AG04449 (cell line): ENCODE measurements at places on chromosomes 5 and 9.

DNA sequence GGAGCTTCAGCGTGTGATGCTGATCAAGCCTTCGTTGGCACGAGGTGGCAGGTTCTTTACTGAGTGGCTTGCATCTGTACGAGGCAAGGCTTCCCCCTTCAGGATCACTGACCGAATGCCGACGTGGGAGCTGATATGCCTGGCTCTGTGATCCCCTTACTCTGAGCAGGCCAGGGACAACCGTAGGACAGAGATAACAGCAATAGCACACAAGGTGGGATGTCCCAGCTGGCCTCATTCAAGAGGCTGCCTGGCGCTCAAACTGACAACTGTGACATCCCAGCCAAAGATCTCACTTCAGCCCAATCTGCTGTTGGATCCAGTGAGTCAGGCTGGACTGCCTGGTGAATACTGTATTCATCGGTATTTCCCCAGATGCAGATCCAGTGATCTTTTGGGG is 199.4 kb upstream of the PANK3 start:
- DNase-seq = no peak

GRCh38 chr5:111556501-111556900 is 44.2 kb upstream of the STARD4 start:
- no peak for DNase-seq

GRCh38 chr5:131513780-131514179 is 121.2 kb downstream of the RAPGEF6 start:
- no peak for DNase-seq

- no peak for DNase-seq
Measured at GRCh38 chr9:2178034-2178734, 163.0 kb downstream of the SMARCA2 start.

- DNase-seq = no peak
Measured at GRCh38 chr5:147509041-147509709, 693 bp downstream of the DPYSL3 start.

DNA sequence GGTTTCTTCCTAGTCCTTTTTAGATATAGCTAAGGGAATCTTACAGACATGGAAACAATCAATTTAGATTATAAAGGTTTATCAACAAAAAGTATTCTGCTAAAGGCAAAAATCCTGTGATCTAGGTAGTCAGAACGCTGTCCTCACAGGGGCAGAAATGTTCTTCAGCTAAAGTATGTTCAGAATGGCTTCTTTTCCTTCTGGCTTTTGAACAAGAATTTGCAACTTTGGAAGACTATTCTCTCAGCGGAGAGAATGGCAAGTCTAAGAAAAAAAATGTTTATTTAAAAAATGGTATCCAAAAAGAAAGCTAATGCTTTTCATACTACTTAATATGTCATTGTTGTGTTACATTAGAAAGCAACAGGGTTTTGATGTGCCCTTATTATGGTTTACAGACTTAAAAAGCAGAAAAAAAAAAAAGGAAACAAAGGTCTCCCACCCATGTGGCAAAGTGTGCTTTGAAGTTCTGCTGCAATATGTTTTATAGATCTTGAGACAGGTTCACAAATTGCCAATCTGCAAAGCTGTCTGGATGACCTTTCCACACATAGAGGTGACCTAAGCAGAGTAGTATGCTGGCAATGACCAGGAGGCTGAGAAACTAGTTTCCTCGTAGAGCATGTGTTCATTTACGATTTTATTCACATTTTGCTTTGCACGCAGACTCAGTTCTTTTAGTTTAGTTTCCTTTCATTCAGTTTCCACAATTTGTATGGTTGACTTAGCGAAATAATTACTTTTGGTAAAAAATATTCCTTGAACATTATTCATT is 45.1 kb upstream of the PJA2 start:
- DNase-seq = no peak

GRCh38 chr5:89313044-89313443 is 430.1 kb upstream of the MEF2C start:
- DNase-seq = peak; percentile 34

DNA sequence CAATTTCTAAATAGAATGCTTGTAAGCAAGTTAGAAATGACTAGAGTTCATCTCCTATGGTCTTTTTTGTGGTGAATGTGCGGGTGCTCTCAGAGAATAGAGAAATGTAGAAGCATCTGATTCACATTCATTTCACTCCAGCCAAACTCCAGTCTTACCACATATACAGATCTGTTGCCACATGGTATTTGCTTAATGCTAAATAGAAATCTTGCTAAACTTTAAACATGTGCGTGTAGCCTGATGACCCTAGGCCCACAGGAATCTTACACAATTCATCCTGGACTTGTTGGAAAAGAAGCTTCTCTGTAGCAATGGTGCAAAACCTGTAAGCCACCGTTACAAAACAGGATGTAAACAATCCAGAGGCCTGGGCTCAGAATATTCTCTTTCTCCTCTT is 135.2 kb downstream of the PCSK1 start:
- DNase-seq = peak; percentile 98

DNA sequence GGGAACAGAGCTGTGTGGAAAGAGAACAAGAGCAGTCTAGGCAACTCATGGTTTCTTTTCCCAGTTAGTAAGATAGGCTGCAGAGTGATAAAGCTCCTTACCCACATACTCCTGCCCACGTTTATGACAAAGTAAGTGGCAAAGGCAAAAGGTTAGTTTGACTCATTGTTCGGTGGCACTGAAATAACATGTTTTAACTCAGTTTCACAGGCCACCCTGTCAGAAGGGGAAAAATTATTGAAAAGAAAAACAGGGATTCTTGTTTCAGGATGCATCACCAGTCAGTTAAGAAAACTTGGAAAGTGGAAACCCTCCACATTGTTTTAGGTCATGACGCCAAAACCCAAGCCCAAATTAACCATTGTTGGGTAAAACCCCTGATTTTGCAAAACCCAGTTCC is 22.3 kb upstream of the DAB2 start:
- DNase-seq = no peak

DNA sequence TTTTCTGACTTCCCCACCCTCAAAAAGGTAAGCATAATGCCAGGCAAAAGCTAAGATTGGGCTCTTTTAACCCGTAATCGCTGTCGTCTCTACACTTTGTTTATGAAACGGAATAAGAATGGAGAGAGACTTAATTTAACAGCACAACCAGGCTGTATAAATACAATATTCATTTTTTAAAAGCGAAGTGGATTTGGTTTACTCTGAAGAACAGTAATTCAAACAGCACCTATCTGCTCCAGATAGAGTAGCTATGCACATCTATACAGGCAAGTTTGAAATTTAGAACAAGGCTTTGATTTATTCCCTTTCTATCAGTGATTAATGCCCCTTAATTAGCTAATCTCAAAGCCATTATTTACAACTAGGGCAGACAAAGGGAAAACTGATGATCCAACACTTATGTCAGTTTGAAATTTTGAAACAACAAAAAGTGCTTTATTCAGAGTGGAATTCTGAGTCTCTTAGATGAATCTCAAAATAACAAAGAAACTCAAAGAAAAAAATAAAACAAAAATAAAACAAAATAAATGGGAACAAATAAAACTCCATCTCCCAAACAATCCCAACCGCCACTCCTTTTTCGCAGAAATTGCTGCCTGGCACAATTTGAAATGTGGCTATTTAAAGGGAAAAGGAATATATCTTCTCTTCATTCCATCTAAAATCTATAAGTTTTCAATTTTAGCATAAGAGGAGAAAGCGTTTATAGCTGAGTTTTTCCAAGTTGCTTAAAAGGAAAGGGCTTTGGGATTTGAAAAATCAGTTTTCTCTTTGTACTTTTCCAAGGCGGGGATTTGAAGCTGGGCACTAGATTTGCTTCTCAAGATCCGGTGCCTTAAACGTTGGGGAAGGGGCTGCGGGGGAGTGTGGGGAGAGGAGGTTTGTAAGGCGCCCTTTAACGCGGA is 298.6 kb downstream of the PARP8 start:
- DNase-seq = no peak

- DNase-seq = no peak
Measured at GRCh38 chr5:98432378-98432777, 341.1 kb upstream of the RGMB start.

- DNase-seq = no peak
Measured at GRCh38 chr9:18263377-18263776, 210.6 kb upstream of the ADAMTSL1 start.

DNA sequence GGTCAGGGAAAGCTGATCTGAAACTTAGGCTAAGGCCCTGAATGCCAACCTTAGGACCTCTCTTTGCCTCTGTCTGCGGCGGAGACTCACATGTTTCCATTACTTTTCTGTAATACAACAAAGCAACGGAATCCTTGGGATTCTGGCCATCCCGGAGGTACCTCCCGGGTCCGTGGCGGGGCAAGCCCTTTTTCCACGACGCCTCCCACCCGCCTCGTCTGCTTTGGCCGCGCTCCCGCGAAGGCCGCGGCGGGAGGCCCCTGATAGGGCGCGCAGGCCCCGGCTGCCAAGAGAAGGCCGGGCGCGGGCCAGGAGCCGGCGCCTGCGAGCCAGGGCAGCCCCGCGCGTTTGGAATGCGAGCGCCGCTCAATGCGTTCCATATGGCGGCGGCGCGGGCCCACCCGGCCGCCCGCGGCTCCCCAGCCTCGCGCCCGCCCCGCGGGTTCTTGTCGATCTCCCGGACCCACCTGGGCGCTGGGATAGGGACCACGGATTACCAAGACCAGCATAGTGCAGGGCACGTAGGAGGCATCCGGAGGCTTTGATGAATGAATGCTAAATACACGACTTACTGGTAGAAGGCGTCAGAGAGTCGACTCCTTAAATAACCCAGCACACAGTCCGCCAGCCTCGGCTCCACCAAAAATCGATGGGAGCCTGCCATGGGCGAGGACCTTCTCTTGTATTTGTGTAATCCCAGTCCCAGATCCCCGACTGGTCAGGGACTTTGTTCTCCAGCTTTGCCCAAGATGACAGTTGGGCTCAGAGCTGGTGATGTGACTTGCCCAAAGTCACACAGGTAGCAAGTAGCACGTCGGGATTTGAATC is 17.5 kb upstream of the PHF19 start:
- DNase-seq = no peak

- DNase-seq = no peak
Measured at GRCh38 chr5:143229896-143230675, 173.4 kb downstream of the NR3C1 start.

DNA sequence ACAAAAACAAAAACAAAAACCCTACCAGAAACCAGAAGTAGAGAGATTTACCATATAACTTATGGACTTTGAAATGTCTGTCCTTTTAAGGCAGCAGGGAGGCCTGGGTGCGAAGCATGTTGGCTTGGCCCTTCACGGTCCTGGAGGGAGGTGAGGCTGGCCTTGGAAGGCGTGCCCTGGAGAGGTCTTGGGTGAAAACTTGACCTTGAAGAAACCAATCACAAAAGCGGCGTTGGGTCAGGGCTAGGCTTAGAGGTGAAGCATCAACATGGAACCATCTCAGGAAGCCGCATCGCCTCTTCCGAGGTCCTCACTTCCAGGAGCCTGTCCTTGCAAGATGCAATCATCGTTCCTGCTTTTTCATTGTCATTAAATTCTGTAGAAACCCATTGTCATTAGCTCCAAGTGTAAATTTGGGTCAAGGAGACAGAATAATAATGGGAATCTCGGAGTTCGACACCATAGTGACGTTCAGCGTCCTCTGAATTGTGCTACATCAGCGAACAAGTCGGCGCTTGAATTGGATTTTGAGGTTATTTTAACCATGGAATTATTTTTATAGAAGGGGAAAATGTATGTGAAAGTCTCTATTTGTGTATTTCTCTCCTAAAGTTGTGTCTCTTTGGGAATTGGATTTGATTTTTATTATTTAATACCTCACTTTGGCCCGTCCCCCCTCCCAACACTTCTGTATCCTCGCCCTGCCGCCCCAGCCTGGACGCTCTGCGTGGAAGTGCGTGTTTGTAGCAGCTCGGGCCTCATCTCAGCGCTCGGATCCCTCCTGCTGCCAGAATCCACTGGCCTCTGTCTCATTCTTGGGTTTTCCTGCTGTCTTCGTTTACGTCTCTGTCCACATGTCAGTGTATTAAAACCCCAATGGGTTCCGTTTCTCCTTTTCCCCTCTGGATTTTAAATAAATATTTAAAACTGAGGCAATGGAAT is 11.1 kb upstream of the ORM1 start:
- DNase-seq = no peak

DNA sequence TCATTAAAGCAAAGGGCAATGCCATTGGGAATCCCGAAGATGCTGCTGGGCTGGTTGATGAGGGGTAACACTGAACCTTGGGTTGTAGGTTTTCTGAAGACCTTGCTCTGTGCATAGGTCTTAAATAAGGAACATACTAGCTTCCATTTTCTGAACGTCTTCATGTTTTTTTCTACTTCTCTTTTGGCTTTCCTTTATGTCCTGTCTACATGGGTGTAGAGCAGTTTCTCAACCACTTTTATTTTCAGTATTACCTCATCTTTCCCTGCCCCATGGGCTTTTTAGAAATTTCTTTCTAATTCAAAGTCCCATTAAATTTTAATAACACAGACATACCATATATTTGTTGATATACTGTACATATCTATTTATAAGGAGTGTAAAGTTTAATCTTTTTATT is at the start of gene IFNA14:
TSS of gene IFNA14 (minus strand) at position 95 of the 400 bp plus-strand sequence. CDS start at position 25, 70 bp downstream.
- no peak for DNase-seq

DNA sequence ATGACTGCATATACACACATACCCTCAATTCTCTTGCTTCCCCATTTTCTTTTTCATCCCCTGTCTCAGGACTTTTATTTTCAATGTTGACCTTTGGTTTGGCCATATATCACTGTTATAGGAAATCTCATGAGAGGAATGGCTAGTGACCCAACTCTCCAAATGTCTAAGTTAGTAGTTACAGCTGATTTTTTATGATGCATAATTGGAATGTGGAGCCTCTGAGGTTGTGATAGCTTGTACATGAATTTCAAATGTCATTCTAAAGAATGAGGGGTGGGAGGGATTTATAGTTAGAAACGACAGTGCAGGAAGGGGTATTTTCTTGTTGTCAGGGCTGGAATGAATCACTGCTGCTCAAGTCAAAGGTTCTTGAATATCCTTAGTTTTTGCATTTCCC is 356.1 kb downstream of the NTRK2 start:
- DNase-seq = no peak

GRCh38 chr5:171428809-171429542 is 9.5 kb downstream of the FGF18 start:
- no peak for DNase-seq

DNA sequence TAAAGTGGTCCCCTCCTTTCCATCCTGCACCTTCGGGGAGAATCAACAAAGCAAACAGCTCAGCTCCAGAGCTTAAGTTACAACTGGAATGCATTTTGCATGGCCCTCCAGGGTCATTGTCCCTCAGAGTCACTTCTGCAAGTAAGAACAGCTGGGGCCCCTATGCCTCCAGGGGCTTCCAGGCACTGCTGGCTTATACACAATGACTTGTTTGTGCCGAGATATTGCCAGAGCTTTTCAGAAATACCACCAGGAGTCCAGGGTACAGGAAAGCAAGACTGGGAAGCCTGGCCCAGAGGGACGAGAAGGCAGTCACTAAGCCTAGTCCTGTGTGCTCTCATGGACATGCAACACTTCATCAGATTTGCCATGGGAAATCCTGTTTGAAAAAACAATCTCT is 11.3 kb downstream of the FRMD3 start:
- no peak for DNase-seq

DNA sequence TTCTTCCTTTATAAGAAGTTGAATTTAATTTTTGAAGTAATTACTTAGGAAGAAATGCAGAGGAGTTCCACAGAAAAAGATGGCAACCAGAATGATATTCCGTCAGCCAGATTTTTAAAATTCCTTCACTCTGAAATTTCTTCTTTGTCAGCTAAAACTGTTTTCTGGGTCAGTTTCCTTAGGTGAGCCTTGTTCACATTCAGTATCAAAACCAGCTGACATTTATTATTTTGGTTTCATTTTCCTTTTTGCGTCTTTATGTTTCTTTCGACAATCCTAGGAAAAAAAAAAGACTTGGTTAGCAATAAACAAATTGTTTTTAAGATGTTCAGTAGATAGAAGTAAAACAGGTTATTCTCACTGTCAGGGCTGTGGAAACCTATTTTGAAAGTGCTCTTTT is 4.1 kb upstream of the IARS1 start:
- no peak for DNase-seq
